ENCODE measurements at places on chromosomes 3 and 15.

DNA sequence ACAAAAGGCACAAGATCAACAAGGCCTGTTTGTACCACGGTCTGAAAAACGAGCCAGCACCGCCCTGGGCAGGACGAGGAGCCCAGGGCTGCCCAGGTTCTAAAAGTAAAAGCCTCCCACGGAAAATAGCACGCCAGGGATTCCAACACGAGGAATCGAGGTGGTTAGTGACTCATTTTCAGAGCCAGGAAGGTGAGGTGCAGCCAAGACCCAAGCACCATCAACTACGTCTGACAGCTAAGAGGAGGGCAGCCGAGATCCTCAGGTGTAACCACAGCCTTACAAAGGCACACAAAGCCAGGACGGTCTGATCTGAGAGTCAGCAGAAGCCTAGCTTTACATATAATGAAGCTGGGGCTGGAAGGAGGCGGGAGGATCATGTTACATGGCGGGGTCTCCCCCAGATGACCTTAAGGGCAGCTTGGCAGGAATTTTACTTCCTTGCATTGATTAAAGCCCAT lies 52.5 kb downstream of the ATP10A start:
- H3K36me3 ChIP-seq, result peaks cover 22% of the 10 kb centered on the region
- peak overlapping the region; percentile 64 for H3K4me3 ChIP-seq
- H3K27me3 ChIP-seq, result no peaks in the 10 kb centered on the region
- DNase-seq, result peak; percentile 57

DNA sequence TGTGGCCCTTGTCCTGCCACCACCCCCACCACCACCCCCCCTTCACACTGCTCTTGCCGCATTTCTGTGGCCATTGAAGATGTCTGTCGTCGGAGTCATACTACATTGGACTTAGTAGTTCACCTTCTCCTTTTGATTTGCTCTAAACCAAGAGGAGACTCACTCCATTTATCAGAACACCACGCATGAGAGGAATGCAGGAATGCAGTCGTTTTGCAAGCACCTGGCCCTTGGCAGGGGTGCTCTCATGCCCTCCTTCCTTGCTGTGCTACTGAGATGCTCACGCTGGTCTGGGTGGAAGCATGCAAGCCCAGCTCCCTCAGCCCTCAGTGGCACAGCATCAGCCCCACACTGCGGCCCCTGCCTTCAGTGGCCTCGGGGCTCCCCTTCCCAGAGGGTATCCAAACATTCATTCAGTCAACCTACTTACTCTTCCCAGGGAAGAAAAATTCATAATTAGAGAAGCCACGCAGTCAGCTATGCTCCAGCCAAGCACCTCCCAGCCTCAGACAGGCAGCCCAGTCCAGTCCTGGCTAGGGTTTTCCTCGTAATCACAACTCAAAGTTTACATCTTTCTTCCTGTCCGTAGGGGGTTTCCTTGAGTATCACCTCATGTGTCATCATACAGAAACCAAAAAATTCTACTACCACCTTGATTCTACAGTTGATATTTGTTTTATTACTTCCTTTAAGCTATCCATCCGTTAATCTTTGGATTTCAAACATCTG lies 520.0 kb downstream of the GABRG3 start:
- no peaks in the 10 kb centered on the region for H3K4me1 ChIP-seq
- H3K27ac ChIP-seq, result no peak overlapping the region
- H3K4me3 ChIP-seq, result no peak overlapping the region
- no peak for DNase-seq
- H3K27me3 ChIP-seq, result no peaks in the 10 kb centered on the region

DNA sequence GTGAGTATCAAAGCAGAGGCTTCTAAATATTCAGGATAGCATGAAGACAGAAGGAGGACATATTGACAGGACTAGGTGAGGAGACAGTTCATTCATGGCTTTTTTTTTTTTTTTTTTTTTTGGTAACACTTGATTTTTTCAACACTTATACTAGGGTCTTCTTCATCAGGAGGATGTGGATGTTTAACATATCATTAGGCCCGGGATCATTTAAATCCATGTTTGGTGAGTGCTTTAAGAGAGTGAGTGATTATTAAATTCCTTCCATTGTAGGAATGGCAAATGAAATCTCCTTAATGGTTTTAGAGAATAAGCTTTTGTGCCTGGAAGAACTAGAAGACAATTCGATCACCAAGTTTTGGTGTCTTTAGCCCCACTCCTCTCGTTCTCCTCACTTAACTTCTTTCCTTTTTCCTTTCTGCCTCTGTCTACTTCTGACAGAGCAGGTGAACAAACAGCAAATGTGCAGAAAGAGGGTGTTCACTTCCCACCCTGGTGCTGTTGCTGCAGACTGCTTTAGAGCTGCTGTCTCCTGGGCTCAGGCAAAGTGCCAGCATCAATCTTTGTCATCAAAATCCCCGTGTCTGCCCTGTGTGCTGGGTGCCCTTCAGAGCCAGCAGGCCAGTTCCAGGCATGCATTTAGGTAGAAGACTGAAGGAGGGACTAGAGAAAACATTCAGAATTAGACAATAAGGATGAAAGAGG lies 35.6 kb upstream of the RAB11A start:
- no peak for DNase-seq
- H3K27me3 ChIP-seq, result no peaks in the 10 kb centered on the region
- H3K4me1 ChIP-seq, result peaks cover 46% of the 10 kb centered on the region
- peaks cover 1% of the 10 kb centered on the region for H3K36me3 ChIP-seq
- H3K4me3 ChIP-seq, result peak overlapping the region; percentile 64

DNA sequence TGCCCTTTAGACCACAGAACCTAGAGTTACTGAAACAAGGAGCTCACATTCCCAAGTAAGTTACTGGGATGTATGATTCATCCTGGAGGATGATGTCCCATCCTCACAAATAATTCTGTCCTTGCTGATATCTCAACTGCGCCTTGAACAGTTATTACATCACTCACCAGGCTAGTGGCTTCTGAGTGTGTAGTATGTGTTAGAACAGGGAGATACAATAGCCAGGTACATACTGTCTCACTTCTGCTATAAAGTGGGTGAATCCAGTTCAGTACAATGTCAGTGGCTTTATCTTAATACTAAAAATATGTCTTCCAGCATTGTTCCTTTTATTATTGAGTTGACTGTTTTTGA lies 483.2 kb upstream of the FRG2C start:
- DNase-seq, result no peak
- H3K4me1 ChIP-seq, result no peaks in the 10 kb centered on the region
- H3K36me3 ChIP-seq, result no peaks in the 10 kb centered on the region
- H3K27ac ChIP-seq, result no peak overlapping the region

- peaks cover 54% of the 10 kb centered on the region for H3K36me3 ChIP-seq
- H3K4me1 ChIP-seq, result no peaks in the 10 kb centered on the region
- H3K27ac ChIP-seq, result no peak overlapping the region
These were observed 47.3 kb upstream of the XRN1 start for GRCh38 chr3:142495103-142495502.

- no peak overlapping the region for H3K4me3 ChIP-seq
- H3K4me1 ChIP-seq, result no peaks in the 10 kb centered on the region
- H3K27me3 ChIP-seq, result no peaks in the 10 kb centered on the region
- no peak for DNase-seq
These were observed 352.0 kb downstream of the GAP43 start for GRCh38 chr3:115975353-115975752.

- H3K4me3 ChIP-seq, result no peak overlapping the region
- H3K36me3 ChIP-seq, result no peaks in the 10 kb centered on the region
- no peaks in the 10 kb centered on the region for H3K27me3 ChIP-seq
- H3K27ac ChIP-seq, result no peak overlapping the region
These were observed 126.6 kb downstream of the SRGAP3 start for GRCh38 chr3:9122732-9123364.

- no peaks in the 10 kb centered on the region for H3K4me1 ChIP-seq
- no peak overlapping the region for H3K27ac ChIP-seq
- H3K36me3 ChIP-seq, result no peaks in the 10 kb centered on the region
These were observed 249.4 kb upstream of the PLSCR5 start for GRCh38 chr3:146854523-146854922.

- no peak overlapping the region for H3K4me3 ChIP-seq
- H3K36me3 ChIP-seq, result no peaks in the 10 kb centered on the region
- no peaks in the 10 kb centered on the region for H3K4me1 ChIP-seq
- H3K27me3 ChIP-seq, result peaks cover 3% of the 10 kb centered on the region
- no peak overlapping the region for H3K27ac ChIP-seq
These were observed 230.9 kb upstream of the FEZF2 start for GRCh38 chr3:62604298-62604697.

DNA sequence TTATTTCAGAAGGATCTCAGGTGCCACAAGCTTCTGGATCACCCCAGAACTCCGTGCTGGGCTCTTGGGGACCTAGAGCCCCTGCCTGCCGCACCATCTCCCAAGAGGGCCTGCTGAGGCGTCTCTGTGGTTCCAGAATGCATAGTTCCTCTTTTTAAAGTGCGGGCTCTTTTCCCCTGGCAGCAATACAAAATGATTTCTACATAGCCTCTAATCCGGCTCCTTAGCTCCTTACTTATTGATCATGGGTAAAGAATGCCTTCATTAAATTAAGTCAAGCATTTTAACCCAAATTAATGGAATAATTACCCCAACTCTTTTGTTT lies 121.9 kb downstream of the ATP10A start:
- H3K27me3 ChIP-seq, result no peaks in the 10 kb centered on the region
- no peaks in the 10 kb centered on the region for H3K36me3 ChIP-seq
- H3K4me3 ChIP-seq, result no peak overlapping the region
- no peak for DNase-seq
- no peak overlapping the region for H3K27ac ChIP-seq
- H3K4me1 ChIP-seq, result peaks cover 21% of the 10 kb centered on the region

GRCh38 chr15:32663671-32664070 lies 22.2 kb downstream of the SCG5 start:
- no peak for DNase-seq
- H3K4me1 ChIP-seq, result no peaks in the 10 kb centered on the region
- no peak overlapping the region for H3K4me3 ChIP-seq
- H3K36me3 ChIP-seq, result peaks cover 8% of the 10 kb centered on the region
- no peak overlapping the region for H3K27ac ChIP-seq
